ENCODE measurements at places on chromosomes 1 and 21.

DNA sequence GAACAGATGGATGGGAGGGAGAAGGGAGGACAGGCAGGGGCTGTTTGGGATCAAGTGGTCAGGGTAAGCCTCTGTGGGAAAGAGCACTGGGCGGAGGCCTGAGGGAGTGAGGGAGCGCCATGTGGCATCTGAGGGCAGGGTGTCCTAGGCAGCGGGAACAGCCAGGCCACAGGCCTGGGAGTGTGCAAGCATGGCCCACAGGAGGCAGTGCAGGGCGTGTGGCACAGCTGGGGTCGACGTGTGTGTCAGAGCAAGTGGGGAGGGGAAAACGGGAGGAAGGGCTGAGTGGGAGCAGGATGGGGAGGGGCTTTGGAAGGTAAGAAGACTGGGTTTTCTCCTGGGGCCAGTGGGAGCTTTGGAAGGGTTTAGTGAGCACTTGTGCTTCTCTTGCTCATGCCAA, 143.4 kb downstream of the SYF2 start:
- DNase-seq: no peak

DNA sequence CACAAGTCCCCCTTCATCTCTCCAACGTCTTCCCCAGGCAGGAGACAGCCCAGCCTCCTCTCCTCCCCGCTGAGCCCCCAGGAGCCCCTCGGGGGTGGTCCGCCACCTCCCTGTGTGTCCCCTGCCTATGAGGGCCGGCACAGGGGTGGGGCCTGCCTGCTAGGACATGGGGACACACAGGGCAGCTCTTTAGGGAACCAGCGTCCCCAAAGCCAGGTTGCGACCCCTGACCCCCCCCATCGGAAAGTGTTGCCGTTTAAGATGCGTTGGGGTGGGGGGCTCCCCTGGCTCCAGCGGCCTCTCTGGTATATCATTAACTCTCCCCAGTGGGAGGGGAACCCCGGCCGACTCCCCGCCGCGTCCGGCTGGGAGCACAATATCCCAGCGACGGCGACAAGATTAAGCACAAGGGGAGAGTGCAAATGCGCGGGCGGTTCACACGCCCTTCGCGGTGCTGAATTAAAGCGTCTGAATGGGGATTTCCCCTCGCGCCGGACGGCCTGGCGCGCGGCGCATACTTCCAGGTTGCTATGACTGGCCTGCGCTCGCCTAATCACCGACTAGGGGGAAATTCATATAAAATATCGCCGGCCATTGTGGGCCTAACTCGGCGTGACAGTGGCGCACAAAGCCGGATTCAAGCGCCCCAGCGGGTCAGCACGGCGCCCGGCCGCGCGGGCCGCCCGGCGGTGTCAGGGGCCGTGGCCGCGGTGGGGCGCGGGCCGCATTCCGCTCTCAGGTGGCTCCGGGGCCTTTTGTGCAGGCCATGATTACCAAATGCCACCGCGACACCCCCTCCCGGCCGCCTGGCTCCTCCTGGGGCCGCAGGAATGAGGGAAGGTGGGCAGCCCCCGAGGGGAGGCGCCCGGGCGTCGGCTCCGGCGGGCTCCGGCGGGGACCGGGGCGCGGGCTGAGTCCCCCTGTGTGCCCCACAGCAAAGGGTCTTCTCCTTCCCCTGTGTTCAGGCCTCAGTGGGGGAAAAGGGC, 30.9 kb downstream of the WNT3A start:
- no peak for DNase-seq

DNA sequence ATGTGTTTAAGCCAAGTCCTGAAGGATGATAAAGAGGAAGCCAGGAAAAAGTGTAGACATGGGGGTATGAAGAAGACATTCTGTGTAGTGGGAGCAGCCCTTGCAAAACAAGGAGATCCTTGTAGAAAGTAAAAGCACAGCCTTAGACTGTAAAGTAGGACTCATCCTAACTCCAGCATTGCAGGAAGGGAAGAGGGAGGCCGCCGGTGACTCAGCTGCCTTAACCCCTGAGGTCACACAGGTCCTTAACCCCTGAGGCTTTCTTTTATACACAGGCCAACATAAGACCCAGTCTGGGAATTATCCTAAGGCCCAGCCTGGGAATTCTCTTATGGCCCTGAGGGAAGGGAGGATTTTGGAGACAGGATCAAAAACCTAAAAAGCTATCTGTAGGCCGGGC, 18.0 kb downstream of the PGM1 start:
- no peak for DNase-seq

DNA sequence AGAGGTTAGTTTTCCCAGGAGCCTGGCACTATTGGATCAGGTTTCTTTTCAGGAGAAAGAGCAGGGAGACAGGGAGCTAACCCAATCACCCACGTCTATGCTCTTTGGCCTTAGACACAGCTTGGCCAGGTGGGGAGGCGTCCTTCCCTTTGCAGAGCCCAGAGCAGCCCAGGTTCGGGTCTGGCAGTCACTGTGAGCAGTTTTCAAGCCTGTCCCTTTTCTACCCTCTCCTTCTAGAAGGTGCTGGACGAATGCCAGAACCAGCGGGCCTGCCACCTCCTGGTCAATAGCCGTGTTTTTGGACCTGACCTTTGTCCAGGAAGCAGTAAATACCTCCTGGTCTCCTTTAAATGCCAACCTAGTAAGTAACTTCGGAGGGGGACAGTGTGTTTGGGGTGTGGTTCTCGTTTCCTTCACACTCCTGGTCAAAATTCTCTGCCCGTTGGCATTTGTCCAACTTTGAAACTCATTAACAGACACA, 44.9 kb downstream of the EVA1C start:
- no peak for DNase-seq

- no peak for DNase-seq
Observed at GRCh38 chr21:19031953-19032352, 628.4 kb upstream of the TMPRSS15 start.

- DNase-seq: no peak
Observed at GRCh38 chr21:39599191-39599970, 13.4 kb upstream of the B3GALT5 start.

- no peak for DNase-seq
Observed at GRCh38 chr1:201731592-201731991, 97.4 kb upstream of the IPO9 start.

GRCh38 chr1:212451416-212452322, 18.9 kb downstream of the NENF start:
- no peak for DNase-seq
